ENCODE measurements at places on chromosomes 16 and 17.

DNA sequence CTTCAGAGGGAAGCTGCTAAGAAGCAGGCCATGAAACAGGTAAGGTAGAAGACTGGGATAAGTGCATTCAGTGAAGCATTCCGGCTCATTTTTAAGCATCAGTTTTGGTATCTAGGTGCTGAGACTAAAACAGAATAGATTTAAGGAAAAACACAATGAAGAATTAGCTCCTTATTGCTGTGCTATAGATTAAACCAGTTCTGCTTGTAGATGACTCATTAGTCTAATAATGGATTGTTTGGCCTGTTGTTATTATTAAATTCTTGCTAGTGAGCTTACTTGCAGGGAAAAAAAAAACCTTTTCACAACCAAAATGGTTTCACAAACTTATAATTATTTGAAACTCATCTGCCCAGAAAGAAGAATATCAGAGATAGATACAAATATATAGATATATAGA, 55.9 kb downstream of the NSRP1 start:
- DNase-seq, result no peak

- peak; percentile 95 for DNase-seq
These were observed at the start of gene BAIAP2 for GRCh38 chr17:81034779-81035520. Gene BAIAP2 (plus strand): TSS chr17:81035151. CDS start chr17:81035255, 104 bp downstream.

DNA sequence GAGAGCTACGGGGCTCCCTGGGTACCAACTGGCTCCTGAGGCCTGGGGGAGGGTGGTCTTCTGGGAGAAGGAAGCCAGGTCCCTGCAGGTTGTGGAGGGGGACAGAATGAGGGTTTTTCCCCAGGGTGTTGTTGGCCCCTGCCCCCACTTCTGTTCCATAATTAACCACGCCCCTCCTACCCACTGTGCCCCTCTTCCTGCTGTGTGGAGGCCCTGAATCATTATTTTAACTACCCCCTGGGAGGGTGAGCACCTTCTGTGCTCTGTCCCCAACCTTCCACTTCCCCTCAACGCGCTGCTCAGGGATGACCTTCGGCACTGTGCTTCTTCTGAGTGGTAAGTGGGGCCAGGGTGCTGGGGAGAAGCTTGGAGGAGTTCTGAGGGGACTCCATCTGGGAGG, at the start of gene ITGAD:
Gene ITGAD, plus strand, starts transcription at position 280 of the 400 bp plus-strand sequence. Its CDS starts 26 bp downstream, at position 306.
- no peak for DNase-seq

DNA sequence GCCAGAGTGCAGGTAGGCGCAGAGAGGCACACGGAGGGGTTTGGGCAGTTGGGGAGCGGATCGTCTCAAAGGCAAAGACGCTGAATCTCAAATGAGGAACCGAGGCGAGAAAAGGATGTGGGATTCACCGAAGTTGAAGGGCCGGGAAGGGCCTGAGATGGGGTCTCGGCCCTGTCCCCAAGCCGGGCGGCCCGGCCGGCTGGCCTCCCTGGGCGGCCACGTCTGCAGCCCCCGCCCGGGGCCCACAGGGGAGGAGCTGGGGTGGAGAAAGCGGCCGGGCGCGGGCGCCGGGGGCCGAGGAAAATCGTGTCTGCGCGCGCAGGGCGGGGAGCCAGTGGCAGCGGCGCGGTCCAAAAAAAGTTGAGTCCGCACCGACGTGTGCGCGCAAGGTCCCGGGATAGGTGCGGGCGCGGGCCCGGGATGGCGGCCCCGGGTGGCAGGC, 458 bp downstream of the SLC12A4 start:
- DNase-seq, result no peak
